CD4-positive, CD25-positive, alpha-beta regulatory T cell (primary cell): ENCODE measurements at places on chromosomes 16 and 17.
A peak's percentile ranks its signal among the peaks of the same experiment; 100 is the strongest.

DNA sequence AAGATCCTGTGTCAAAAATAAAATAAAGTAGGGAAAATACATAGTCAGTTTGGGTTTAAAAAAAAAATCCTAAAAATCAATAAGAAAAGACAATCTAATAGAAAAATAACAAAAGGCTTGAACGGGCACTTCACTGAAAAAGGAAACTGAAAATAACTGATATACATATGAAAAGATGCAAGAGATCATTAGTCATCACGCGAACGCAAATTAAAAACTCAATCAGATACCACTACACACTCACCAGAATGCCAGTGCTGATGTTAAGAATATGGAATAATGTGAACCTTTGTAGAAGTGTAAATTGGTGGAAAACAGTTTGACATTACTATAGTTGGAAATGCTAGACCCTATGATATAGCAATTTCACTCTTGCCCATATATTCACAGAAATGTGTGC, 14.6 kb downstream of the GNGT2 start:
- peak; percentile 64 for DNase-seq

- DNase-seq: no peak
These were observed 119.1 kb upstream of the XYLT1 start for GRCh38 chr16:17589898-17590297.

GRCh38 chr17:64580384-64581315, 73.9 kb downstream of the CEP95 start:
- no peak for DNase-seq

DNA sequence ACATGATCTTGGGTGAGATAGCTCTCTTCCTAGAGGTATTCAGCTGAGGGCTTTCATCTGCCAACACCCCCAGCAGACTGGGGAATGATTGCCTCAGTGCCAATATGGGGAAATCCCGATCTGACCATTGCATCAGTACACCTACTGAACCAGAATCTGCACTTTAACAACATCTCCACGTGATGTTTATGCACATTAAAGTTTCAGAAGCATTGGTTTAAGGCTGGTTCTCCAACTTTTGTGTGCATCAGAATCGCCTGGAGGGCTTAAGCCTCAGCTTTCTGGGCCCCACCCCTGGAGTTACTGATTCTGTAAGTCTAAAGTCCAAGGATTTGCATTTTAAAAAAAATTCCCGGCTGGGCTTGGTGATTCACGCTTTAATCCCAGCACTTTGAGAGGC, 123.6 kb upstream of the MED13 start:
- no peak for DNase-seq

- no peak for DNase-seq
These were observed 7.8 kb upstream of the KRTAP3-1 start for GRCh38 chr17:41016578-41017215.

DNA sequence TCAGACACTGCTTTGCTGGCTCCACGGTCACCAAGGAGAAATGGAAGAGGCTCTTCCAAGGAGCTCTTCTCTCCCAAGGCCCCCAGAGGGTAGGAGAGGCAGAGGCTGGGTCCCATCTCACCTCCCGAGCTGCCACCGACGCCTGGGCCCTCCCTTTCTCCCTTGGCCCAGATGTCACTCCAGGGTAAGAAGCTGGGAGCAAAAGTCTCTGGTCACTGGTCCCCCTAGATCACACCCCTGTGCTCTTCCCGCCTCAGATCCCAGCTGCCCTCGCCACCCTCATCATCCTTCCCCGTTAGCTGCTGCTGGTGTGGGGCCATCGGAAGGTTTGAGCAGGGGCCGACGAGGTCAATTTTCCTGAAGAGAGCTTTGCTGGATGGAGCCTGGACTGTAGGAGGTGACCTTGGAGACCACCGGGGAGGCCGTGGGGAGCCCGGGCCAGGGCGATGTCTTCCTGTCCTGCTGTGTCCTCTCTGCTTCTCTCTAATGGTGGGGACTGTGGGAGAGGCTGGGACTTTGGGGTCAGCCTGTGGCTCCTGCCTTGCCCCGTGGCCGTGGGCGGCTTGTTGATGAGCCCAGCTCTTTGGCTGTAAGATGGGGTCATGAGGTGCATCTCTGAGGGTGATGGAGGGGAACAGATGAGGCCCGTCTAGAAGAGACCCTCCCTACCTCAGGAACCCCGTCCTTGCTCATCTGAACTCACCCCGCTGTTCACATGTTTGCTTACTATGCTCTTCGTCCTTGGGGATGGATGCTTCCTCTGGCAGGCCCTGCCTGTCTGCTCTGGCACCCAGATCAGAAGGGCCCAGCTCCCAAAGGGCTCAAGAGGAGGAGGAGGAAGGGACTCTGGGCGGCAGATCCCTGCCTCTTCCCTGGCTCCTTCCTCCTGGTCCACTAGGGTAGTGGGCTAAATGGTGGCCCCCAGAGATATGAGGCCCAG, 11.4 kb upstream of the RHBDF2 start:
- DNase-seq: no peak

DNA sequence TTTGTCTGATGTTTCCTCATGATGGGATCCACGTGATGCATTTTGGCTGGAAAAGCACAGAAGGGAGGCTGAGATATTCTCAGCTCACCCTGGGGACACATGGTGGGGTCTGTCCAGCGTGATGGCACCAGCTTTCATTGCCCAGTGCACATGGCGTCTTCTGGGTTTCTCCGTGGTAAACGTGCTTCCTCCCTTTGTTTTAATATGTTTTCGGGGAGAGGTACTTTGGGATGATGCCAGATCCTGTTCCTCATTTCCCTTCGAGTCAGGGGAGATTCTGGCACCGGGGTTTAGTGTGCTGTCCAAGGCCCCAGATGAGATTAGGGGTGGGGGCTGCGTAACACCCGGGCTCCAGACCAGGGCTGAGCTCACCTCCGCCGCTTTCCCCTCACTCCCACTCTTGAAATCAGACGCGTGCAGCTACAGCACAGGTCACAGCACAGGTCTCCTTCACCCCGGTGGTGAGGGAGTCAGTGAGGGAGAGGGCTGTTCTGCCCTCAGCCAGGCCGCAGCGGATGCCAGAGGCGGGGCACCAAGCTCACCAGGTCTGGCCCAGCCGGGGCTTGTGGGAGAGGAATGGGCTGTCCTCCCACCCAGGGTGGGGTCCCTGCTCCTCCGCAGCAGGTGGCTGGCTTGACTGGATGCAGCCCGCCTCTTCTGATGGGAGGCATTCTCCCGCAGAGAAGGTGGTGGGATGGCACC, 33.9 kb downstream of the COX4I1 start:
- no peak for DNase-seq

DNA sequence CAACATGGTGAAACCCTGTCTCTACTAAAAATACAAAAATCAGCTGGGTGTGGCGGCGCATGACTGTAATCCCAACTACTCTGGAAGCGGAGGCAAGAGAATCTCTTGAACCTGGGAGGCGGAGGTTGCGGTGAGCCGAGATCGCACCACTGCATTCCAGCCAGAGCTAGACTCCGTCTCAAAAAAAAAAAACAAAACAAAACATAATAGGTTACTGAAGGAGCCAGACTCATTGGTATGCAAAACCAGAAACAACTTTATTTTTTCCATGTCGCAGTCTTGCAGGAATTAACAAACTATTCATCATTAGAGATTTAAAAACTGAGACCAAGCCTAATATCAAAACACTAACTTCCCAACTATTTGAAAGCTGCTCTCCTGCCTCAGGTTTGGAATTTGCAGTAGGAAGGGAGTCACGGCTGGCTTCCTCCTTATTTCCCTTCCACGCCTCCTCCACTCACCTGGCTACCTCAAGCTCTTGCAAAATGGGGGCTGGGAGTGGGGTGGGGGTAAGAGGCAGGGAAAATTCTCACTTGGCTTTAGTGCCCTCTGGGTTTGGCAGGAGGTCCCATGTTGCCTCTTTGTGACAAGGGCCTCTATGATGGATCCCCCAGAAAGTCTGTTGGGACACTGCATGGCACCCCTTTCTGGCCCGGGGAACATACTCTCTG, 34.1 kb upstream of the MYH10 start:
- no peak for DNase-seq

GRCh38 chr17:4836221-4836620, 3.1 kb downstream of the MINK1 start:
- no peak for DNase-seq

- no peak for DNase-seq
These were observed 24.4 kb downstream of the TNFRSF13B start for GRCh38 chr17:16947470-16947869.

DNA sequence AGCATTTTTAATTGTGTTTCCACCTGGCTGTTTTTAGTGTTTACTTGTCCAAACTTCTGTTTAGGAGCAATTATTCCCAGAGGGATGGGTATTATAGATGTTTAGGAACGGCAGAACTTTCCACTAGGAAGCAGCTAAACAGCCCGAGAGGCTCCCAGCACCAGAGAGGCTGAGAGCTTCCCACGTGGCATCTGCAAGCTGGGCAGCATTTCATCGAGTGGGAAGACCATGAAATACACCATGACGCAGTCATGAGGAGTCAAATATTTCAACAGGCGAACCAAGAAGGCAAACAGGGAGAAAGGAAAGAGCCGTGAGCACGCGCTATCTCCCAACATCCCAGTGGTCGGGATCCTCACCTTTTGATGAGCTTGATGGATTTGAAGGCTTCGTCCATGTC, 24.1 kb downstream of the TMEM204 start:
- DNase-seq: no peak

DNA sequence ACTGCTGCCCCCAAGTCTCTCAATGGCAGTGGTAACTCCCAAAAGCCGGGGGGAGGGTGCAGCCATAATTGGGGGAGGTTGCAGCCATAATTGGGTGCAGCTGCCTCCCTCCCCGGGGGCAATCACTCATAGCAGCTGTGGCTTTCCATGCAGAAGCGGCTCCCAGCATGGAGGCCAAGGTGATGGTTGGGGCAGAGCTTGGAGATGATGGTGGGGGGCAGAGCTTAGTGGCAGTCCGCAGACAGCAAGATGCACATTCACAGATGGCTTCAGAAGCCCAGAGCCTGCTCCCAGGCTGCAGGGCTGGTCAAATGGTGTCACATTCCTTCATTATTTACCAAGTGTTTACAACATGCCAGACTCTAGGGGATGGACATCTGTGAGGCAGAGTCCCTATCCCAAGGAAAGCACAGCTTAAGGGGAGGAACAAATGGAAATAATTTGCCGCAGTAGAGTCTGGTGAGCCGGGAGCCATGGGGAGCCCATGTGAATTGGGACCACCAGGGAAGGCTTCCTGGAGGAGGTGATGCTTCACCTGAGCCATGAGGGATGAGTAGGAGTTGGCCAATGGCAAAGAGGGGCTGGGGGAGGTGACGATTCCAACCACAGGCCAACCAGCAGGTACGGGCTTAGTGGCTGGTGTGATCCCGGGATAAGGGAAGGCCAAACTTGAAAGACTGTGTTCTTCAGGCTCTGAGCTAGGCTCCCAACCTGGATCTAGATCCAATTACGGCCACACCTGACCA, 8.1 kb downstream of the DOC2B start:
- DNase-seq: no peak

GRCh38 chr17:21339011-21339410, 37.1 kb upstream of the KCNJ12 start:
- DNase-seq: no peak

DNA sequence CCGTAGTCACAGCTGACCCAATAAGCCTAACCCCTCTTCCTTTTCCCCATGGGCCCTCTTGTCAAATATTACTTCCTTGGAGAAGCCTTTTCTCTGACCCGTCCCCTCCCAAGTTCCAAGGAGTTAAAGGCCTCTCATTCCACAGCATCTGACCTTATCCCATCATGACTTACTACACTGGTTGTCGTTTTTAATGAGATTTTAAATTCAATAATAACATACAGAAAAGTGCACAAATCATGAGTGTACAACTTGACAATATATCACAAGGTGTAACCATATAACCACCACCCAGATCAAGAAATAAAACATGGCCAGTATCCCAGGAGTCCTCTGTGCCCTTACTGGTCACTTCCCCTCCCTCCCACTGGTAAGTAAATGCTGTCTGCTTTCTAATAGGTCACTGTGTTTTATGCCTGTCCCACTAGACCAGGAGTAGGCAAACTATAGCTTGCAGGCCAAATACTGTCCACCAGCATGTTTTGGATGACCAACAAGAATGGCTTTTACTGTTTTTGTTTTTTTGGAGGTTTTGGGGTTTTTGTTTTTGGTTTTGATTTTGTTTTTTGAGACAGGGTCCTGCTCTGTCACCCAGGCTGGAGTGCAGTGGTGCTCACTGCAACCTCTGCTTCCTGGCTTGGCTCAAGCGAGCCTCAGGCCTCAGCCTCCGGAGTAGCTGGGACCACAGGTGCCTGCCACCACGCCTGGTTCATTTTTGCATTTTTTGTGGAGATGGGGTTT, 1.2 kb upstream of the FDXR start:
- peak; percentile 5 for DNase-seq

GRCh38 chr17:79888009-79888540, 48.8 kb upstream of the CBX4 start:
- DNase-seq: no peak
